Esophagus squamous epithelium (tissue), 5 donors: ENCODE measurements at places on chromosomes 3 and 15.

DNA sequence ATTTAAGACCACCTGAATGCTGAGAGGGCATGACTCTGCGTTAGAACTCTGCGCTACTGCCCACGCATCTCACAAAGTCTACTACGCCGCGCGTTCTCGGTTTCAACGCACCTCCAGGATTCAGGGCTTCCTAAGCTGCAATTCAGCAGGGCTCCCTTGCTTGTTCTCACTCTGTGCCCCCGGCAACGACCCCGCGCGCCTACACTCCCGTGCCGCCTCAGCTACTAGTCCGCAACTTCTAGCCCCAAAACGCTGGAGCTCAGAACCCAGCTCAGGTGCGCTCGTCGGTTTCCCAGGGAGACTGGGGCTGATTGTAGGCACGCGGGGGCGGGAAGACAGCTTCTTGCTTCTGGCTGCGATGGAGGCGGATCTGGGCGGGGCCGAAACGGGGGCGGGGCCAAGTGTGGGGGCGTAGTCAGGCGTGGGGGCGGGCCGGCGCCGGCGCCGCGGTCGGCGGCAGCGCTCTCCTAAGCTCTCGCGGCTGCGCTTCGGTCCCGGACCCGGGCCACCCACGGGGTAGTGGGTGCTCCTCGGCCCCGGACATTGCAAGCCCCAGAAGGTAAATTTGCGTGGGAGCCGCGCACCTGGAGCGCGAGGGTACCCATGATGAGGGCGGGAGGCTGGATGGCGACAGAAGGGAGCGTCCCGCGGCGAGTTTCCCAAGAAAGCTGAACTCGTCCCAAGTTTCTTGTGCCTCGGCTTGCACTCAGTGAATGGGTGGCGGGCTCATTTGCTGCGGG lies at the start of gene ARHGEF26:
Gene ARHGEF26, plus strand, starts transcription at position 430 of the 740 bp plus-strand sequence. CDS start 603 bp downstream, outside the sequence.
- no peak for DNase-seq

DNA sequence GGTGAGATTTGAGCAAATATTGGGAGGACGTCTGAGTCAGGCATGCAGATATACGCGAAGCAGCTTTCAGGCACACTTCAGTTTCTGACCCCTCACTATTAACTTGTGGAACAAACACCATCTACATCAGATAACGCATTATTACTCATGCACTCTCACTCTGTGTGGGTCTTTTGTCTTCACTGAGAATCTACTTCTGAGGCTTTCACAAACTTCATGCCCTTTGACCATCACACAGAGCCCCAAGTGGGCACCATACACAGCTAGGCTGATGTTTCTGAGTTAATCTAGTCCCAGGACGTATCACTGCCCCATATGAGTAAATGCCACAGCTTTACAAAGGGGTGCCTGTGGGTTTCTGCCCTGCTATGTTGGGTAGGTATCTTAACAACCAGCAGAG lies 39.6 kb upstream of the IP6K2 start:
- DNase-seq: no peak

DNA sequence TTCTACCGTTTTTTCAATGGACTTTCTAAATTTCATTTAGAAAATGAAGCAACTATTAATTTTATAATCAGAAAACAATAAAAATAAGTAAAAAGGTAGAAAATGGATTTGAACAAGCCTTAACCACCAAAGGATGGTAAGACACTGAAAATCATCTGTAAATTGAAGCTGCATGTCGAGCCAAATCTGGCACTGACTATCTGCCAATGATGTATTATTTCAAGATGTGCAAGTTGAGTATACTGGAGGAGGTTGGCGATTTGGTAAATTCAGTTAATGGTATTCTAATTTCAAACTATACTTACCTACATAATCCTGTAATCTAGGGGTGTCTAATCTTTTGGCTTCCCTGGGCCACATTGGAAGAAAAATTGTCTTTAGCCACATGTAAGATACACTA lies 93.5 kb downstream of the FMN1 start:
- DNase-seq: no peak

GRCh38 chr3:16203031-16203430 lies 28.6 kb downstream of the GALNT15 start:
- no peak for DNase-seq

GRCh38 chr15:33968821-33969220 lies 524 bp downstream of the CHRM5 start:
- no peak for DNase-seq

- DNase-seq: no peak
Observed at GRCh38 chr3:194489736-194490612, 3.2 kb upstream of the ATP13A3 start.

- DNase-seq: no peak
Observed at GRCh38 chr15:34679291-34679690, 75.5 kb downstream of the GJD2 start.

- DNase-seq: no peak
Observed at GRCh38 chr3:149479621-149480325, 5.3 kb downstream of the TM4SF4 start.

- DNase-seq: no peak
Observed at GRCh38 chr3:37953707-37954394, 36.7 kb upstream of the VILL start.

GRCh38 chr15:43408789-43409188 lies 37.9 kb downstream of the TUBGCP4 start:
- no peak for DNase-seq

DNA sequence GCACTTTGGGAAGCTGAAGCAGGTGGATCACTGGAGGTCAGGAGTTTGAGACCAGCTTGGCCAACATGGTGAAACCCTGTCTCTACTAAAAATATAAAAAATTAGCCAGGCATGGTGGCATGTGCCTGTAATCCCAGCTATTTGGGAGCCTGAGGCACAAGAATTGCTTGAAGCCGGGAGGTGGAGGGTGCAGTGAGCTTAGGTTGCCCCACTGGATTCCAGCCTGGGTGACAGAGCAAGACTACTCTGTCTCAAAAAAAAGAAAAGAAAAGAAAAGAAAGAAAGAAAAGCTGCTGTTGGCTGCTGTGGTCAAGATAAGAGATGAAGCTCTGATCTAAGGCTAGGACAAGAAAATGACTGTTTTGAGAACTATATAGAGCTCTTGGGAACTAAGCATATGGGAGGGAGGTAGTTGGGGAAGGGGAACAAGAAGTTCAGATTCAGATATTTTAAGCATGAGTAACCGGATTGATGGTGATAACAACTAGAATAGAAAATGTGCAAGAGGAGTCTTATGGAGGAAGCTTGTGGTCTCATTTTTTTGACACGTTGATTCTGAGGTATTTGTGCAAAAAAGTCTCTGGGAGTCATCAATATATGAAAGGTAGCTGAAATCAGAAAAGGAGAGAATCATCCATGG lies 25.7 kb downstream of the DNAH12 start:
- no peak for DNase-seq

GRCh38 chr3:16174026-16174355 lies 489 bp upstream of the GALNT15 start:
- DNase-seq: no peak

- DNase-seq: no peak
Observed at GRCh38 chr15:56820333-56820732, 87.0 kb upstream of the ZNF280D start.

DNA sequence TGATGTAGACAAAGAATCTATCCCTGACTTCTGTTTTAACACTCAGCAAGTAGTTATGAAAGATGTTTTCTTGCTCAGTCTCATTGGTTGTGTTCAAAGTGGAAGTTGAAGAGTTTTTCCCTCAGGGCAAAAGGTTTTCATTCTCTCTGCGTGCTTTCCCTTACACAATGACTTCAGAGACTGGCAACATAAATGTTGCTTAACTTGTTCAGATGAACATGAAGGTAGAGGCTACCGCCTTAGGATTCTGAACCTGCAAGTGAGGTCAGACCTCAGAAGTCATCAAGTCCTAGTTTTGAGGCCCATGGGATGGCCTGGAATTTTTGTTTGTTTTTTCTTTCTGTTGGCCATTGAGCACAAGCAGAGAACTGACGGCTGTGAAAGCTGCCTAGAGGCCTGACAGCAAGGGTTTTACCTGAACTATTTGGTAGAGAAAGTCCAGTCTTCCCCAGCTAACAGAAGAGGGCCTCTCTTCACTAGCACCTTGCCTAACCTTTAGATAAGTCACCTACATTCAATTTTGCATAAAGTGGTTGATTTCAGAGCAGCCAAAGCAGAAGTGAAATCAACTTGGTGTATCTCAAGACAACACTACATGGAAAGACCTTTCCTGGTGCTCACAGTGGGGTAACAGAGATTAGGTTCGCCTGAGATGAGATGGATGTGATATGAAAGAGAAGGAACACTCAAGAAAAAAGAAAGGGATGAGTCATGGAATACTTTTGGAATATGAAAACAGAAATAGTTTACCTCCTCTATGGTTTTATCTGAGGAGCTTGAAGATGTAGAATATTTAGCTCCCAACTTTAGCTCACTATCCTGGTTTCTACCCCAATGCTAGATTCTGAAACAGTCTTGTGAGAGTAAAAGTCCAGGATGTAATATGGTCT lies 53.6 kb upstream of the AP4E1 start:
- no peak for DNase-seq

DNA sequence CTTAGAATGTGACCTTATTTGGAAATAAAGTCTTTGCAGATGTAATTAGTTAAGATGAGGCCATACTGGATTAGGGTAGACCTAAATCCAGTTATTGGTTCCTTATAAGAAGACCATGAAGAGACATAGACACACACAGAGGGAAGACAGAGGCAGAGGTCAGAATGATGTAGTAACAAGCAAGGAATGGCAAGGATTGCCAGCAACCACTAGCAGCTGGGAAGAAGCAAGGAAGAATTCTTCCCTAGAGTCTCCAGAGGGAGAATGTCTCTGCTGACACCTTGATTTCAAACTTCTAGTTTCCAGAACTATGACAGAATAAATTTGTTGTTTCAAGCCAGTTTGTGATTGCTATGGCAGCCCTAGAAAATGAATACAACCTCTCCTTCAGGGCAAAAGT lies 116.7 kb downstream of the WDR76 start:
- no peak for DNase-seq

DNA sequence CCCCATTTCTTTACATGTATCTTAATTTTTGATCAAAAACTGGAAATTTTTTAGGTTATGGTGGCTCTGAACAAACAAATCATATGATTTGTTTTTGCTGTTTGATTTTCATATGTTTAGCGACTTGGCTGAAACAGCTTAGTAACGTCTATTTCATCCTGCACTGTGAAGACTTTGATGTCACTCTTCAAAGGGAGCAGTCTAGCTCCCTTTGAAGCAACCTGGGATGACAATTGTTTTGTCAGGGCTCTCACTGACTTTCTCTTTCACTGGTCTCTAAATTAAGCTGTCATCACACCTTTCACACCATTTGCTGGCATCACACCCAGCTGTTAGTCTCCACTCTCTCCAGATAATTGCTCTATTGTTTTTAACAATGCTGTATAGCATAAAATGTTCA lies 896.9 kb downstream of the IGSF11 start:
- no peak for DNase-seq

- no peak for DNase-seq
Observed at GRCh38 chr3:48563382-48563918, at the start of gene UCN2. Gene UCN2, minus strand, starts transcription at chr3:48563781. Its CDS starts 657 bp downstream, at chr3:48563124.

DNA sequence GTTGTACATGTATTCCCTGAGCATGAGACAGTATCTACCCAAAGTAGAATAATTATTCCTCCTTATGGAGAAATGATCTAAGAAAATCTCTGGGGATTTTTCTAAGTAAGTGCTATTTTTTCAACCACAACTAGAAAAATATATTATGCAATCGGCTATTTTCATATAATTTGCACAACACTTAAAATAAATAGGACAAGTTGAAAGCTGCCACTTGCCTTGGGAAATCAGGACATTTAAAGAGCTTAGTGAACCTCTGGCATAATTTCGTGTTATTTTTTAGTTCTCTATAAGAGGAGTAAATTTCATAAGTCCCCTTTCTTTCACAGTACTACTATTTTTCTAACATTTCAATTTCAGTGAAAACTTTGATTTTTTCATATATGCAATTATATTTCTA lies 672.1 kb downstream of the OTOL1 start:
- DNase-seq: no peak

GRCh38 chr3:59758672-59759071 lies 708.8 kb upstream of the CFAP20DC start:
- DNase-seq: no peak

DNA sequence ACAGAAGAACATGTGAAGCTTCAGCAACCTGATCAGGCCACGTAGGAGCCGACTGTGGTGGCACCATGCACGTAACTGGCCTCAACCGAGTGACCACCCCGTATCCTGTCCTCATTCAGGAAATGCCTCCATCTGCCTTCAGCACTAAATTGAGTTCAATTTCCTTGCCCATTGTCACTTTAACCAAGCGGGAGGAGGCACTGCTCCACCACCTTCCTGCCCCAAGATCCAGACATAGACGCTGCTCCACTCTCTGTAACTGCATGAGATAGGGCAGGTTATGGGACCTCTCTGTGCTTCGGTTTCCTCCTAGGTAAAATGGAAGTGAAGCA lies 80.1 kb upstream of the POMGNT2 start:
- no peak for DNase-seq

DNA sequence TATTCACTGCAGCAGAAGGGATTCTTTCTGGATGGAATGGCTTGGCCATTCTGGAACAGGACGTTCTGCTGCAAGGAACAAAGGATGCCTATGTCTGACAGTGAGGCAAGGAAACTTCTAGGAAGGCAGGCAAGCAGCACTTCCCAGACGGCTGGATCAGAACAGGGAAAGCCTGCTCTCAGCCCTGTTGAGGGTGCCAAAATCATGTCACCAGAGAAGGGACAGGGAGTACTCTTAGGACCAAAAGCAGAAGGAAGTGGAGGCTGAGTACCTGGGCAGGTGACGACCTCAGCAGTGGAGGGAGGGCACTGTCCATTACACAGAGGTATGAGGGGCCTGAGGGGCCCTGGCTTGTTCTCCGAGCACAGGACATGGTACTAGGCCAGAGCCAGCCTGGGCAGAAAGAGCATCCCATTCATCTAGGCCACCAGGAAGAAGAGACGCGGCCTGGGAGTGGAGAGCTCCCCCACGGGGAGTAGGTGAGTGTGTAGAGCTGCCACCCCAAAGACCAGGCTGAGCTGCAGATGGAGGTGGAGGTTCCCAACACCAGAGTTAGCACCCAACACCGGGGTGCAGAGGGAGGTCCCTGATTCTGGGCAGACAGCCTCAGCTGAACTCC lies 9.6 kb downstream of the KLF15 start:
- no peak for DNase-seq

DNA sequence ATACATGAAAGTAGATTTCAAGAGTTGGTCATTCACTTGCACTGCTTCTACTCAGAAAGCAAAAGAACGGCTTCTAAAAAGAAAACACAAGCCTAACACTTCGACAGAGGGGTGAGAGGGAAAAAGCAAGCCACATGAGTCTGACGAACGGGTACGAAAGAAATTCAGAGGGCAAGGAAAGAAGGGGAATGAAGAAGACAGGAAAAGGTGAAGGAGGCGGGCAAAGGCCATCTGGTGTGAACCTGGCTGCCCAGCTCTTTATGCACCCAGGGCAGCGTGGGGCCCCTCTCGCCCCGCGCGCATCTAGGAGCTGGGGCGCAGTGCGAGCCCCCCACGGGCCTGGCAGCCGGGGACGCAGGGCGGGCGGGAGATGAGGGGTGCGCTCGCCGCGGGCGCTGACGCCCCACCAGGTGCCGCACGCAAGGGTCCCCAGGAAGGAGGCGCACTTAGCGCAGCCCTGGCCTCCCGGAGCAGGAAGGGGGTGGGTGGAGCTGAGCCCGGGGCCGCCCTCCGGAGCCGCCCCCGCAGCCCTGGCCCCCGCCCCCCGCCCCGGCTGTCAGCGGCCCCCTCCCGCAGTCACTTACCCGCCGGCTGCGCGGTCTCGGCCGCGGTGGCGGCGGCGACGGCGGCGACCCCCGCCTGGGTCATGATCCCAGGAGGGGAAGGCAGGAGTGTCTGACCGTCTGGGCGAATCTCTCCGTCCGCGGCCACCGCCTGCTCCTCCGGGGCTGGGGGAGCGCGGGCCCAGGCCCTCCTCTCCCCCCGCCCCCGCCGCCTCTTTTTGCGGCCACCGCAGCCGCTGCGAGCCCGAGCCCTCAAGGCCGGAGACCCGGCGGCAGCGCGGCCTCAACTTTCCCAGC lies at the start of gene USF3:
Gene USF3, minus strand, starts transcription at position 857 of the 860 bp plus-strand sequence. CDS start 21,764 bp downstream, outside the sequence.
- DNase-seq: peak; percentile 24

- no peak for DNase-seq
Observed at GRCh38 chr15:44038755-44039191, 156.3 kb downstream of the FRMD5 start.
